Camera-type eye (tissue), 1 donor: ENCODE measurements at places on chromosomes 2 and 18. TPM values are rescaled to one million over a fixed set of nuclear protein-coding genes. Genes with fewer than 3 reads are reported as not detected.

The MEP1B gene
- not detected for total RNA-seq

The NPPC gene
- total RNA-seq: 5.2 TPM

The SKA1 gene
- 2.5 TPM for total RNA-seq

The HAAO gene
- 28.8 TPM for total RNA-seq

The ADGRF3 gene
- not detected for total RNA-seq
